Naive thymus-derived CD8-positive, alpha-beta T cell (primary cell): ENCODE measurements at places on chromosomes 2 and 18.

GRCh38 chr2:29201979-29202378 is 86.8 kb downstream of the CLIP4 start:
- no peak for DNase-seq

DNA sequence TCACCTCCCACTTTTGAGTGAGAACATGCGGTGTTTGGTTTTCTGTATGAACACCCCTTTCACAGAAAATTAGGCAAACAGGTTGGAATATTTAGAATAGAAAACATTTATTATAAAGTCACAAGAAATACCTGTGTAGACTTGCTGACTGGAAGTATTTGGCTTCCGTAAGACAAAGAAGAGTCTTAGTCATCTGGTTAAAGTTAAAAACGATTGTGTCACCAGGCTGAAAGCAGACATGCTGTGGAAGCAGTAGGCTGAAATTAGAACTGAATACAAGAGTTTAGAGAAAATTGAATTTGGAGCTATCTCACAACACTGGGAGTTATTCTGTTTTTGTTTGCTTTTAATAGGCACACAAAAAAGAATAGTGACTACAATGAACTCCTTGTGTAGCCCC is 16.2 kb upstream of the CLASP1 start:
- no peak for DNase-seq

- DNase-seq = no peak
Measured at GRCh38 chr2:121435790-121436189, 94.9 kb upstream of the RNU4ATAC start.

- peak; percentile 11 for DNase-seq
Measured at GRCh38 chr18:9771261-9771976, 63.3 kb downstream of the RAB31 start.

GRCh38 chr18:51195451-51196117 is 1.9 kb downstream of the MEX3C start:
- peak; percentile 8 for DNase-seq
